Lower leg skin (tissue), 4 donors: ENCODE measurements at places on chromosomes 3 and 15. TPM values are rescaled to one million over a fixed set of nuclear protein-coding genes. Genes with fewer than 3 reads are reported as not detected.
A peak's percentile ranks its signal among the peaks of the same experiment; 100 is the strongest.

The ARGFX gene
- total RNA-seq: not detected

The CCDC39 gene
- total RNA-seq: 0.13 TPM

The CD200R1 gene
- 1.8 TPM for total RNA-seq

The DPH6 gene
- total RNA-seq: 12.0 TPM

The ATP13A4 gene
- 29.9 TPM for total RNA-seq

The GLDN gene
- total RNA-seq: 5.0 TPM

The PIK3R4 gene
- total RNA-seq: 37.9 TPM

The A4GNT gene
- total RNA-seq: not detected

The PLCB2 gene
- 3.2 TPM for total RNA-seq

The SEMA3F gene
- 113 TPM for total RNA-seq

The IL17RB gene
- total RNA-seq: not detected

The HDGFL3 gene
- total RNA-seq: 19.0 TPM

The ATP2B2 gene
- not detected for total RNA-seq

The TMC3 gene
- not detected for total RNA-seq

The ADGRG7 gene
- not detected for total RNA-seq

The MYO5C gene
- total RNA-seq: 6.4 TPM

DNA sequence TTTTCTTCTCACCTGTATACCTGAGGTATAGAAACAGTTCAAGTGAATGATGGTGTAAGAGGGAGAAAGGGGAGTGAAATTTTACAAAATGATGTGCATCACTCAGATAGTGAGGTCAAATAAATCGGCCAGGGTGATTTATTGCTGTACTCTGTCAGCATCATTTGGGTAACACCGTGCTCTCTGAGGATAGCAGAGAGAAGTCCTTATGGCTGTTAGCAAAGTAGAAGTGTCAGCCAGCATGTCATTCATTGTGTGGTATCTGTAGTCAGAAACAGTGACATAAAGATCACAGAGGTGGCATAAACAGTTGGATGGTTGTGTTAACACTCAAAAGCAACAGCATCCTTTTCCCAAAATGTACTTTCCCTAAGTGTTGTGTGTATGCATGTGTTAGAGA, 53.4 kb downstream of the PSMD6 start:
- DNase-seq: no peak

GRCh38 chr15:52329987-52330386, 34.4 kb upstream of the MYO5C start:
- no peak for DNase-seq

DNA sequence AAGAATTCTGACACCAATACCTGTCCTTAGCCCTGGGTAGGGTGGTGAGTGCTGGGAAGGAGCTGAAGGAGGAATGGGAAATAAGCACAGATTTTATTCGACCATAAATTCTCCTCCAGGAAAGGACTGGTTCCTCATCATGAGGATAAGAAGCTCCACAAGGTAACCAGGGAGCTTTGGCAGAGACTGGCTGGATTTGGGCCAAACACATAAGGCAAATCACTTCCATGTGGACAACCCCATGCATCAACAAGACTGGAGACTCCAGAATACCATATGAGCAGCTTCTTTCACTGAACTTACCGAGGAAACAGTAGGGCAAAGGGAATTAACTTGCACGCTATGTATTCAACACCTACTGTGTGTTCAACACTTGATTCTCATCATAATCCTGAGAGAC, 312.5 kb downstream of the NTRK3 start:
- no peak for DNase-seq

DNA sequence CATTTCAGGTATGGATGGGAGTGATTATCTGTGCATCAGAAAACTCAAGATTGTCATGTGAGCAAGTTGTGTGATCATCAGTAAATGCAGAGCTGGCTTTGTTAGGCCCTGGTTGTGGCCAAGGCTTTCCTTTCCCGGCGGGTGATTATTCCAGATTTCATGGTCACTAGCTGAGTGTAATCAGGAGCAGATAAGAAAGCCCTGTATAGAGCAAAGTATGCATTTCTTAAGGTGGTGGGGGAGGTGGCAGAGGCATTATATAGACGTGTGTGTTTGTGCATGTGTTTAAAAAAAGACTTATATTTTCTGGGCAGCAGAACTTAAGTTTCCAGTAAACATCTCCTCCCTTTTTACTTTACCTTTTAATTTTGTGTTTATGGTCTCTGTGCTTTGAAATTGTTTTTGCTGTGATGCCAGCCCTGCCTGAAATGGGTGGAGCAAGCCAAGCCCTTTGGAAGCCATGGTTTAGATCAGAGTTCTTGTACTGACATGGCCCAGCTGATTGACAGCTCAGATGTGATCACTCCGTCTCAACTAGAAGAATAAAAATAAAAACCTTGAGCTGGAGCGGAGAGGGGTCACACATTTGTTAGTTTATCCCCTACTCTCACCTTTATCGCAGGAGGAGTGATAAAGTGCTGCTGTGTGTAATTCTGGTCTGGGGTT, 22.2 kb downstream of the SMAD3 start:
- no peak for DNase-seq

DNA sequence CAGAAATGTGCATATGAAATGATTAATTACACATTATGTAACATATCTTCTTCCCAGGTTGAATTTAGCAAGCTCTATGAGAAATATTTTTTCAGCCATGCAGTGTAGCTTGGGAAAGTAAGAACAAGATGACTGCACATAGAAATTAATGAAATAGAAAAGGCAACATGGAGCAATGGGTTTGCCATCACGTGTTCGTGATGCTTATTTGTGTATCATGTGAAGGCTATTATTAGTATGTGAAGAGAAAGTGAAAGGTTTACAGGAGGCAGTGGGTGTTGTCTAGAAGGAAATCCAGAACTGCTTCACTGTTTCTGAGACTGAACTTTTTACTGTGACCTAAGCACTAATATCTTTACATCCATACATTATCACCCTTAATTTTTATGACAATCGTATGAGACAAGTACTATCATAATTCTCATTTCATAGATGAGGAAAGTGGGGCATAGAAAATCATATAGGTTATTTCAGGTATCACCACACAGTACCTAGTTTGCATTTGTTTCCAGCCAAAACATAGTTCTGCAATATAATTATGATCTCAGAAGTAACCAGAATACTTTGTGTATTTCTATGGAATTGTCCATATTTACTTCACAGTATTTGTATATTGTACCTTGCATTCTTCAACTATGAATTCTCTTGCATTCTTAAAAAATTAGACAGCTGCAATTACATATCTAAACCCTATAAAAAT, 14.9 kb downstream of the SERPINI1 start:
- DNase-seq: no peak

DNA sequence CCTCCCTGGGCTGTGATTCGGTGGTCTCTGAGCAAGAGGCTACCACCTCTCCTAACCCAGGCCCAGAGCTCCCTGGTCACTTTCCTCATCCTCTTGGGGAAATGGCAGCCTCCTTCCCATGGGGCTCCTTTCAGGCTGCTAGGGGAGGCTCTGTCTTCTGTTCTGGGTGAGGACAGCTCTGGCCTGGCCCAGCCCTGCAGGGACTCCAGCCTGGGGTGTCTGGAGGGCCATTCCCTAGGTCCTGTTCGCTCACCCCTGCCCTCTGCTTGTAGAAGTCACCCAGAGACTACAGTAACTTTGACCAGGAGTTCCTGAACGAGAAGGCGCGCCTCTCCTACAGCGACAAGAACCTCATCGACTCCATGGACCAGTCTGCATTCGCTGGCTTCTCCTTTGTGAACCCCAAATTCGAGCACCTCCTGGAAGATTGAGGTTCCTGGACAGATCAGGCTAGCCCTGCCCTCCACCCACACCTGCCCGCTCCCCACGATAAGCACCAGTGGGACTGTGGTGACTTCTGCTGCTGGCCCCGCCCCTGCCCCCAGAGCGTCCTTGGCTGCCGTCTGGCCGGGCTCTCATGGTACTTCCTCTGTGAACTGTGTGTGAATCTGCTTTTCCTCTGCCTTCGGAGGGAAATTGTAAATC, 30.9 kb downstream of the PRKCD start:
- DNase-seq: no peak

DNA sequence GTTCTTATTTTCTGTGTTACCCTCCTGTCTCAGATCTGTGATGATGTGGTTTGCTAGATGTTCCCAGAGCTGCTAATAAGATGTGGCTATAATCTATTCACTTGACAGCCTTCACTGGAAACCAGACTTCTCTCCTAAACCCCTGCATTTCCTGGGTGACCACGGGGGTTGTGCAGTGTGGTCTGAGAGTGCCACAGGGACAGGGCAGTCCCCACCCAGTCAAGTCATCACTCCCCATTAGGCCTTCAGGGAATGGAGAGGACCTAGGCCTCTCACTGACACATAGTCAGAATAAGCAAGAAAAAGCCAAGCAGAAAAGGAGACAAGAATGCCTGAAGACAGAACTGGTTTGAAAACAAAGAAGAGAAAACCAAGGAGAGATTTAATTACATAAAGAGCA, 58.3 kb downstream of the GJD2 start:
- DNase-seq: no peak

DNA sequence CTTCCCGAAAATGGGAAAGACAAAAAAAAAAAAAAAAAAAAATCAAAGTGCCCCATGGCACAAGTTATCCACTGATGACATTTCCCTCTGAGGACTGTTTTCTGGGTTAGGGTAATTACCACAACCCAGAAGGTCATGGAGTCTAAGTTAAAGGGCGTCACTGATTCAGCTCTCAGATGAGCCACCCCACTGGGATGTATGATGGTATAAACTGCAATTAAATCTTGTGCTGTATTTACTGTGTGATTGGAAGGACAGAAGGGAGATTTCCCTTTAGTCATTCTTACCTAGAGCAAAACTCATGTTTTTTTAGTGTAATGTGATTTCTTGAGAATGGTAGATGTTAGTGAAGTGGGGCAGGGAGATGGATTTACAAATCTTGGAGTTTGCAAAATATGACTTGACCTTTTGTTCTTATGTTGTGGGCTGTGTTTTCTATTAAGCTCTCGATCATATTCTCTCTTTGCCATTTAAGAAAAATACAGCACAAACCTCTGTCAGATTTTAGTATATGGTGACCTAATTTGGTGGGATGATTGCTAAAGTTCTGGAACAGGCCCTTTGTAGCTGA, 244.2 kb downstream of the PTPRG start:
- DNase-seq: no peak

GRCh38 chr3:195855471-195856409, 44.0 kb upstream of the MUC4 start:
- no peak for DNase-seq

GRCh38 chr15:94083467-94084052, 147.8 kb upstream of the MCTP2 start:
- DNase-seq: no peak

GRCh38 chr15:31437686-31438085, 111.1 kb downstream of the KLF13 start:
- peak; percentile 83 for DNase-seq

DNA sequence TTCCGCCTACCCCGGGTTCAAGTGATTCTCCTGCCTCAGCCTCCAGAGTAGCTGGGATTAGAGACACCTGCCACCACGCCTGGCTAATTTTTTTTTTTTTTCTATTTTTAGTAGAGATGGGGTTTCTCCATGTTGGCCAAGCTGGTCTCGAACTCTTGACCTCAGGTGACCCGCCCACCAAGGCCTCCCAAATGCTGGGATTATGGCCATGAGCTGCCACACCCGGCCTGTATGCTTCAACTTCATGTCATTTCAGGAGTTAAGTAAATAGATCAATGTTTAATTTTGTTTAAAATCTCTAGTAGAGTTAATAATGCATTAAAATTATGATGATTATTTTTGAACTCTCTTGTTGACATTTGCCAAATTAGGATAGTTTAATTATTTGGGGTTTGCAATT, 121.1 kb upstream of the ALDH1A3 start:
- no peak for DNase-seq

GRCh38 chr3:51704511-51704950, 2.3 kb upstream of the GRM2 start:
- DNase-seq: no peak

DNA sequence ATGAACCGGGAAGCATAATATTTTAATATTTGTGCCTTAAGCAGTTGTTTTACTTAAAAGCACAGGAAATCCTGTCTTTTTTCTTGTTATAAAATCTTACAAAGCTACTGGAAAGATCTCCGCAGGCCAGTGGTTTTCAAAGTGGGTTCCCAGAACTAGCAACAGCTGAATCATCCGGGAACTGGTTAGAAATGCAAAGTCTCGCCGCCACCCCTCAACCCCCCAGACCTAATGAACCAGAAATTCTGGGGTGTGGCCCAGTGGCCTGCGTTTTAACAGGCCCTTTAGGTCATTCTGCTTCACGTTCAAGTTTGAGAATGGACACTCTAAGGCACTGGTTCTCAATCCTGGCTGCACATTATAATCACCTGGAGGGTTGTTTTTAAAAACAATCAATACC, 74.7 kb downstream of the PDZRN3 start:
- no peak for DNase-seq

DNA sequence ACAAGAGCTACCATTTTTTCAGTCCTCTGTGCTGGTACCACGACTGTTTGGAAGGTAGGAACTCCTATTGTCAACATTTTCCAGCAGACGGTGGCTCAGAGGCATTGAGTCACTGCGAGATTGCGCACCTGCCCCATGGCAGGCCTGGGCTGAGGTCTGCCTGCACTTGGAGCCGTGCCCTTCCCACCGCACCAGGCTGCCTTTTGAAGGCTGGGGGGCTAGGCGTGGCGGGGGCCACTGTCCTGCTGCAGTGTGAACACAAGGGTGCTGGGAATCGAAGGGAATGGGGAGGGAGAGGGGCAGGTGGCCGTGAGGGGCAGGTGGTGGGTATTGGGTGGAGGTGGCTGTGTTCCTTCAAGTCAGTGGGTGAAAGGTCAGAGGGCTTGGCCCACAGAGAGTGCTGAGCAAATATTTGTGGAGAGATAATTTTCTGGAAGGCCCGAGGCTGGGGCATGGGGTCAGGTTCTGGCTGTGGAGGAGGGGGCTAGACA, 16.3 kb downstream of the SNX33 start:
- no peak for DNase-seq

GRCh38 chr15:78684657-78685056, 43.6 kb upstream of the CHRNB4 start:
- peak; percentile 12 for DNase-seq

GRCh38 chr15:39598186-39598850, 17.4 kb downstream of the THBS1 start:
- no peak for DNase-seq

GRCh38 chr15:34179234-34179633, 30.7 kb downstream of the KATNBL1 start:
- DNase-seq: no peak

GRCh38 chr15:25169318-25169717, 214.5 kb downstream of the SNRPN start:
- DNase-seq: peak; percentile 76

GRCh38 chr3:170425491-170426239, 7.0 kb downstream of the CLDN11 start:
- DNase-seq: no peak

GRCh38 chr3:187954873-187955586, 198.9 kb upstream of the LPP start:
- peak; percentile 55 for DNase-seq

DNA sequence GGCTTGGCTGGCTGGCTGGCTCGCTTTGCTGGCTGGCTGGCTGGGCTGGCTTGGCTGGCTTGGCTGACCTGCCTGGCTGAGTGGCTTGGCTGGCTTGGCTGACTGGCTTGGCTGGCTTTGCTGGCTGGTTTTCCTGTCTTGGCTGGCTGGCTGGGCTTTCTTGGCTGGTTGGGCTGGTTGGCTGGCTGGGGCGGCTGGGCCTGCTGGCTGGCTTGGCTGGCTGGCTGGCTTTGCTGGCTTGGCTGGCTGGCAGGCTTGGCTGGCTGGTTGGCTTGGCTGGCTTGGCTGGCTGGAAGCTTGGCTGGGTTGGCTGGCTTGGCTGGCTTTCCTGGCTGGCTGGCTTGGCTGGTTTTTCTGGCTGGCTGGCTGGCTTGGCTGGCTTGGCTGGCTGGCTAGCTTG, 435.6 kb downstream of the GOLGA6L6 start:
- DNase-seq: no peak

- peak; percentile 52 for DNase-seq
Measured at GRCh38 chr15:99427210-99427609, 138.6 kb upstream of the MEF2A start.
